Prostate gland (tissue), 2 donors: ENCODE measurements at places on chromosomes 3 and 15.

GRCh38 chr3:82240322-82240721 lies 478.9 kb upstream of the GBE1 start:
- H3K27me3 ChIP-seq = no peaks in the 10 kb centered on the region
- H3K36me3 ChIP-seq = no peaks in the 10 kb centered on the region
- no peak for DNase-seq
- H3K4me3 ChIP-seq = no peak overlapping the region
- H3K4me1 ChIP-seq = no peaks in the 10 kb centered on the region
- no peak overlapping the region for H3K27ac ChIP-seq

- no peak overlapping the region for H3K27ac ChIP-seq
- DNase-seq = no peak
- H3K4me1 ChIP-seq = no peaks in the 10 kb centered on the region
- H3K36me3 ChIP-seq = no peaks in the 10 kb centered on the region
- H3K4me3 ChIP-seq = no peak overlapping the region
Measured at GRCh38 chr15:25247407-25248038, 191.3 kb downstream of the UBE3A start.

- no peaks in the 10 kb centered on the region for H3K36me3 ChIP-seq
- H3K4me1 ChIP-seq = no peaks in the 10 kb centered on the region
- H3K4me3 ChIP-seq = no peak overlapping the region
- no peaks in the 10 kb centered on the region for H3K27me3 ChIP-seq
- peak; percentile 47 for DNase-seq
- H3K27ac ChIP-seq = no peak overlapping the region
Measured at GRCh38 chr3:155323063-155323666, 29.7 kb upstream of the STRIT1 start.

- H3K4me3 ChIP-seq = no peak overlapping the region
- H3K27me3 ChIP-seq = no peaks in the 10 kb centered on the region
- no peak for DNase-seq
- no peaks in the 10 kb centered on the region for H3K4me1 ChIP-seq
- H3K27ac ChIP-seq = no peak overlapping the region
- H3K36me3 ChIP-seq = no peaks in the 10 kb centered on the region
Measured at GRCh38 chr3:167876620-167877281, 141.2 kb downstream of the SERPINI1 start.
